Panc1 (cell line): ENCODE measurements at places on chromosomes 11 and 22. TPM values are rescaled to one million over a fixed set of nuclear protein-coding genes. Genes with fewer than 3 reads are reported as not detected.

GRCh38 chr22:30649430-30650007 lies 13.9 kb downstream of the SLC35E4 start:
- H3K27ac ChIP-seq, result no peak overlapping the region
- no peaks in the 10 kb centered on the region for H3K4me1 ChIP-seq
- DNase-seq, result no peak
- H3K4me3 ChIP-seq, result no peak overlapping the region

GRCh38 chr22:24500277-24500820 lies 5.2 kb downstream of the UPB1 start:
- no peak overlapping the region for H3K4me3 ChIP-seq
- no peaks in the 10 kb centered on the region for H3K27me3 ChIP-seq
- no peak overlapping the region for H3K27ac ChIP-seq
- no peaks in the 10 kb centered on the region for H3K36me3 ChIP-seq
- H3K4me1 ChIP-seq, result no peaks in the 10 kb centered on the region

DNA sequence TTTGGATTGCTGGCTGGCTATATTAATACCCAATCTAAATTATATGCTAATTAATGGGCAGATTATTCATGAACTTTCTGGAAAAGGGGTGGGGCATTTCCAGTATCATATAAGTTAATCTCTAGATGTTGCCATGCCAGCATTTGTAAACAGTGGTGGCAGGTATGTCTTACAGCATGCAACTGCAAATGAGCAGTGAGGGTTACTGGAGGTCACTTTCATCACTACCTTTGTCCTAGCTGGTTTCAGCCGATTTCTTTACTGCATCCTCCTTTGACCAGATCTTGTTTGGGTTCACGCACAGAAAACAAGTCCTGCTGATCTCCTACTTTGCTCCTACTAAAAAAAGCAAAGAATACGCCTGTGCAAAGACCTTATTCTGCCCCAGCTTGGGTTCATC lies 89.1 kb upstream of the USP47 start:
- H3K27me3 ChIP-seq, result peaks cover 30% of the 10 kb centered on the region
- H3K4me3 ChIP-seq, result no peak overlapping the region
- no peak overlapping the region for H3K27ac ChIP-seq
- H3K36me3 ChIP-seq, result no peaks in the 10 kb centered on the region
- DNase-seq, result no peak

DNA sequence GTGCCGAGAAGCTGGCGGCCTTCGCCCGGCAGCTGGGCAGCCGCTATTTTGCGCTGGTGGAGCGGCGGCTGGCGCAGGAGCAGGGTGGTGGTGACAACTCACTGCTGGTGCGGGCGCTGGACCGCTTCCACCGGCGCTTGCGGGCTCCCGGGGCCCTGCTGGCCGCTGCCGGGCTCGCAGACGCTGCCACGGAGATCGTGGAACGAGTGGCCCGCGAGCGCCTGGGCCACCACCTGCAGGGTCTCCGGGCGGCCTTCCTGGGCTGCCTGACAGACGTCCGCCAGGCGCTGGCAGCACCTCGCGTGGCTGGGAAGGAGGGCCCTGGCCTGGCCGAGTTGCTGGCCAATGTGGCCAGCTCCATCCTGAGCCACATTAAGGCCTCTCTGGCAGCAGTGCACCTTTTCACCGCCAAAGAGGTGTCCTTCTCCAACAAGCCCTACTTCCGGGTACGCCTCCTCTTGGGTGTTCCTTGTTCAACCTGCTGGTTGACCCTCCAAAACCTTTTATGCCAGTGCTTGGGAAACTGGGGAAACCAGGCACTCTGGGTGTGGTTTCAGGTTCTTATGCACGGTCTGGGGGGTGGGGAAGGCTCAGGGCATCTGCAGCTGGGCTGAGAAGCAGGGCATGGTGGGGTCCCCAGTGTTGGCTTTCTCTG lies 3.1 kb upstream of the TM7SF2 start:
- no peak for DNase-seq
- no peak overlapping the region for H3K4me3 ChIP-seq
- H3K36me3 ChIP-seq, result no peaks in the 10 kb centered on the region
- H3K4me1 ChIP-seq, result peaks cover 19% of the 10 kb centered on the region
- no peak overlapping the region for H3K27ac ChIP-seq

Gene GRAP2
- total RNA-seq, result 0.54 TPM

Gene RAB39A
- total RNA-seq, result 3.3 TPM

Gene HBG2
- 6.5 TPM for total RNA-seq
